ENCODE measurements at places on chromosomes 1 and 21. TPM values are rescaled to one million over a fixed set of nuclear protein-coding genes. Genes with fewer than 3 reads are reported as not detected.

Gene CHI3L1
- polyA plus RNA-seq, result 35.5 TPM

- DNase-seq, result no peak
Observed at GRCh38 chr1:223245411-223245810, 102.4 kb upstream of the TLR5 start.

Gene GJB4
- not detected for polyA plus RNA-seq

DNA sequence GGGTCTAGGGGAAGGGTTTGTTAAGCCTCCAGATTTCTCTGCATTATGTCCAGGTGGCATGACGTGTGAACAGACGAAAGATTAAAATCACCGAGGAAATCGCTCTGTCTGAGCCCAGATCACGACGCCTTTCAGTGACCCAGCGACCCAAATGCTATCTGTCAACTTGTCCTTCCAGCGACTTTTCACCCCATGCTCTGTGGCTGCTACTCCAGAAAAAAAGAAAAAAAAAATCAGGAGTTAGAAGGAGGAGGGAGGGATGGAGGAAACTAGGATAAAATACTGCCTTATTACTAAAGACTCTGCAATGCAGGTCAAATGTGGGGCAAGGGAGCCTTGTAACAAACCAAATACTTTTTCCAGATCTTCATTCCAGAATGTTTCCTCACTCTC, 352.0 kb downstream of the NUF2 start:
- DNase-seq, result no peak

Gene L1TD1
- 1.5 TPM for polyA plus RNA-seq

GRCh38 chr21:35222541-35222941, 173.4 kb upstream of the RUNX1 start:
- no peak for DNase-seq

GRCh38 chr1:173341307-173341706, 134.2 kb upstream of the TNFSF4 start:
- DNase-seq, result no peak

Gene LCE6A
- polyA plus RNA-seq, result not detected

Gene NBPF26
- polyA plus RNA-seq, result 19.5 TPM

Gene LY9
- polyA plus RNA-seq, result 0.71 TPM

DNA sequence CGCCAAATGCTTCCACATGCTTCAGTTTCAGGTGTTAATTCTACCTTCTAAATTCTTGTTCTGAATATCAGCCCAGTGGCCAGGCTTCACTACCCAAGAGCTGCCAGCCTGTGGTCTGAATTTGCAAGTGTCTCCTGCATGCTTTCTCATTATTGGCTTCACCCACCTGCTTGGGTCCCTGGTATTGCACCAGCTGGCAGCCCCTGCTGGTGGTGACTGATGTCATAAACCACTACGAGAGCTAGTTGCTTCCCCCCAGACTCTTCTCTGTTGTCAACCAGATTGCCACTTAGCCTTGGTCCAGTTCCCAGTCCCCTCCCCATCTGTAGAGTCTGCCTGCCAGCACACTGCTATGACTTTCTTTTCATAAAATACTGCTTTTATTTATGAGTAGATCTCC, 197.7 kb upstream of the DUSP10 start:
- DNase-seq, result no peak

GRCh38 chr1:184156521-184157393, 105.2 kb downstream of the TSEN15 start:
- DNase-seq, result no peak

Gene CHD5
- polyA plus RNA-seq, result 67.5 TPM

- no peak for DNase-seq
Observed at GRCh38 chr1:23980728-23981070, 572 bp upstream of the SRSF10 start.

DNA sequence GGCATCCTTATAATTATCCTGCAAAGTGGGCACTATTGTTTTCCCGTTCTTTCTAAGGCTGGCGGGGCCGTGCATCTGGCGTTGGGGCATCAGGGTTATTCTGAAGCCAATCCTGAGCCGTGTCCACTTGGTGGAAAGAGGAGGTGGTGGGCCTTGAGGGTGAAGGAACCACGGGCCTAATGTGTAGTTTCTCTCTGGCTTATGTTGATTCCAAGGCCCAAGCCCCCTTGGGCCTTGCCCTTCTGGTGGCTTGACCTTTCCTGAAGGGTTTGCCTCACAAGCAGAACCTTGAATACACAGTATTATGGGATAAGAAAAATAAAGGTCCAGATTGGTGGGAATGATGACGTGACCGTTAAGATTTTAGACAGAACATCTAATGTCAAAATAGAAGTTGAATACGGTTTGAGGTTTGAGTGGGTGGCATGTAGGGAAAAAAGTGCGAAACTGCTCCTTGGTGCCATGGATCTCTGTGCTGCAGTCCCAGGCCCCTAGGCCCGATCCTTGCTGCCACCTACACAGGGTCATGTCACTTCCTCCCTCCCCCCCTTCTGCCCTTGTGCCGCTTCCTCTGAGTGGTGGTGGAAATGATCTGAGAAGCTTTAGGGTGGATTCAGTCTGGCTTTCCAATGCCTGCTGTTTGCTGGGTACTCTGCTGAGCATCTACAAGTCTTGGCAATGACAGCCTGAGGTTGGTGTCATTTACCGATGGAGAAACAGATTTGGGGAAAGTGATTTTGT, 90.5 kb downstream of the PRDM2 start:
- DNase-seq, result no peak

Gene WNT2B
- 9.1 TPM for polyA plus RNA-seq

GRCh38 chr1:205477759-205478247, 22.0 kb upstream of the BLACAT1 start:
- DNase-seq, result peak; percentile 79

Gene MAPKAPK2
- 76.5 TPM for polyA plus RNA-seq

All from testis (tissue), 5 donors.